ENCODE measurements at places on chromosomes 2 and 18. TPM values are rescaled to one million over a fixed set of nuclear protein-coding genes. Genes with fewer than 3 reads are reported as not detected.

DNA sequence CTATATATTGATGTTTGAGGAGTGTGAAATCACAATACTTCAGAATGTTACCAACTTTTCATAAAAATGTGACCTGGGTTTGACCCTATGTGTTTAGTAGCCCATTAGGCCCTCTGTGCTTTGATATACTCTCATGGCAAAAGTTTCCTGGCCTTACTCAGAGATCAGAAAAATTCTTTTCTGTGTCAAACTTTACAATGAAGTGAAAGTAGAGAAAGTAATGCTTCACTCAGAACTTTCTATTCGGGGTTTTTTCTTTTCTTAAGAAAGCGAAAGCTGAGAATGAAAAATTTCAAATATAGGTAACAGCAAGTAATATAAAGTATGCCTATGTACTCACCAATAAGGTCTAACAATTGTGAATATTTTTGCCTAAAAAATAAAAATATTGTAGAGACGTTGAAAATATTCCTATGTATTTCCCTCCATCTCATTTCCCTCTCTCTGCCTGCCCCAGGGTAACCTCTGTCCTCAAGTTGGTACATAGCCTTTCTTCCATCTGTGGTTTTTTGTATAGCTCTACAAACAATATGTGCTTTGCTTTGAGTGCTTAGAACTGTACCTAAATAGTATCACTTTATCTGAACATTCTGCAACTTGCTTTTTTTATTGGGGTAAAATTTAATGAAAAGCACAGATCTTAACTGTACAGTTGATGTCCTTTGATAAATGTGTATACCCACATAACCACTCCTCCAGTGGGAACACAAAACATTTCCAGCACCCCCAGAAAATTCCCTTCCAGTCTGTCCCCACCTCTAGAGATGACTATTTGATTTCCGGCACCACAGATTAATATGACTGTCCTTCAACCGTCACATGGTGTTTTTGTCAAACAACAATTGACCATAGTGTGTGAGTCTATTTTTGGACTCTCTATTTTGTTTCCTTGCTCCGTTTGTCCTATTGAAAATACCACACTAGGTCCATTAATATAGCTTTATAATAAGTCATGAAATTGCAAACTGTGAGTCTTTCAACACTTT is 10.3 kb upstream of the ACKR3 start:
- no peak for DNase-seq

DNA sequence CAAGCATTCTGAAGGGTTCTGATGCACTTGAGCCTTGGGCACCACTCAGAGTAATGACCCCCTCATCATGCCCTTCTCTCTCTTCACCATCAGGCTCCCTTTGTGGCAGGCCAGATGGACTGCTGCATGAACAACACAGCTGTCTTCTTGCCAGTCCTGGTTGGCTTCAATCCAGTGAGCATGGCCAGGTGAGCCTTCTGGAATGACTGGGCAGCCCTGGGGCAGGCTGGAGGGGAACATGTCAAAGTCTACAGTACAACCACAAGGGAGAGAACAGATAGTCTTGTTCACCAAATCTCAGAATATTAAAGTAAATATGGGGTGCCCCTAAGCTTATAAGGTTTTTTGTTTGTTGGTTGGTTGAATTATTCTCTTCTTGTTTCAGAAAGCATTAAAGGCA is 4.4 kb downstream of the GCKR start:
- DNase-seq = peak; percentile 27

The RPRD1A gene
- 56.8 TPM for total RNA-seq

GRCh38 chr2:121184248-121184862 is 100.6 kb downstream of the TFCP2L1 start:
- no peak for DNase-seq

The LIPG gene
- 15.0 TPM for total RNA-seq

- DNase-seq = peak; percentile 33
These were observed 22.4 kb downstream of the CRYGD start for GRCh38 chr2:208101716-208102631.

DNA sequence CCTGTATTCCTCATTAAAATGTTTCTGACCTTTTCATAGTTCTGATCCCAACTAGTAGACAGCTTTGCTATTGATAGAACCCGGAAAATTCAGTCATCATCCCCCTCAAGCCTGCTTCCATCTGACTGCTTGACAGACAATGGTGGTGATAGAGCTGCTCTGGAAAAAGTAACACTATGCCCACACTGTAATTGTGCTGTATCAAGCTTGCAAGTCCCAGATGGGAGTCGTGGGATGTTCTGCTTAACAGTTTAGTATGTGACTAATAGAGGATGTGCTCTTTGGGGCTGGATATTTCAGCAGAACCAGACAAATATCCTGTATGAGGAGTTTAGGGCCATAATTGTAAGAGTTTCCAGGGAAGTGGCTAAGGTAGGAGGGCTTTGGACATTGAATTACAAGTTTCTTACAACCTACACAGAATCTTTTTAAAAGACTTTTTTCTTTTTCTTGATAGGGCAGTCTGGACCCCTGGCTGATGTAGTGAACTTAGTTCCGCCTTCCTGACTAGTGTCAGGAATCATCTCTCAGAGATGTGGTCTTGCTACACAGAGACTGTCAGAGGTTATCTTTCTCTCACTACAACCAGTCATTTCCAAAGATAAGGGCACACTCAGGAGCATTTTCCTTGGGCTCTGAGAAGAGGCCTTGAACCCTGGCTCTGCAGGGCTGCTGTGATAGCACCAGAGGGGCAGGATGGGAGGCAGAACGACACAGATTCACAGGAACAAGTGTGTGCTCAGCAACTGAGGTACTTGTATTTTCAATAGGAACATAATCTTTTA is 158.0 kb upstream of the RBMS1 start:
- no peak for DNase-seq

The UGT1A5 gene
- total RNA-seq = not detected

The CD8B2 gene
- total RNA-seq = not detected

The SH3BP4 gene
- total RNA-seq = 49.1 TPM

The RNF125 gene
- 2.8 TPM for total RNA-seq

DNA sequence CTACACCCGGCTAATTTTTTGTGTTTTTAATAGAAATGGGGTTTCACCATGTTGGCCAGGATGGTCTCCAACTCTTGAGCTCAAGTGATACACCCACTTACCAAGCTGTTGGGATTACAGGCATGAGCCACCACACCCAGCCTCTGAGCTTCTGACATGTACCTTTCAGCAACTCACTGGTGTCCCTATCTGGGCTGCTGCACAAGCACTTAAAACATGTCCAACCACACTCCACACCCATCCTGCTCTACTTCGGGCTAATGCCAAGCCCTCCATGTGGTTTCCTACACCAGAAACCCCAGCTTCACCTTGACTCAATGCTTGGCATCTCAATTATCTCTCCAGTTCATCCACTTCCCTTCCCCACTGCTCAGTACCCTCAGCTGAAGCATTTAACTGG is 22.4 kb upstream of the ARMC9 start:
- no peak for DNase-seq

GRCh38 chr2:64325477-64325851 is 128.5 kb upstream of the LGALSL start:
- DNase-seq = no peak

The ITGAV gene
- 125 TPM for total RNA-seq

The UGT1A4 gene
- not detected for total RNA-seq

GRCh38 chr2:56185582-56186046 is 1.8 kb downstream of the CCDC85A start:
- DNase-seq = peak; percentile 9

GRCh38 chr18:60596928-60597327 is 224.4 kb upstream of the MC4R start:
- no peak for DNase-seq

DNA sequence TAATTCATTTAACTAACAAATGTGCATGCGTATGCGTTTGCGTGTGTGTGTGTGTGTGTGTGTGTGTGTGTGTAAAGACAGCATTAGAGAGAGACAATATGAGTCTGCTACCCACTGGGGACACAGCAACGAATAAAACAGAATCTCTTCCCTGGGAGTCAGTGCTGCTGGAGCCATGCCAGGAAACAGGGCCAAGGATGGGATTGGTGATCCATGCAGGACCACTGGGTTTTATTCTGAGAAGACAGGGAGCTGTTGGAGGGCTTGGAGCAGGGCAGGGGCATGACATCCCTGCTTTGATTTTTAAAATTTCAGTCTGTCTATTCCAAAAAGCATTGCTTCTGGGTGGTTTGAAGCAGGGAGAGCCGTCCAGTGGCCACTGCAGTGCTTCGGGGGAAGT is 62.9 kb downstream of the PDCL3 start:
- no peak for DNase-seq

GRCh38 chr18:56787390-56787789 is 136.2 kb downstream of the WDR7 start:
- DNase-seq = no peak

DNA sequence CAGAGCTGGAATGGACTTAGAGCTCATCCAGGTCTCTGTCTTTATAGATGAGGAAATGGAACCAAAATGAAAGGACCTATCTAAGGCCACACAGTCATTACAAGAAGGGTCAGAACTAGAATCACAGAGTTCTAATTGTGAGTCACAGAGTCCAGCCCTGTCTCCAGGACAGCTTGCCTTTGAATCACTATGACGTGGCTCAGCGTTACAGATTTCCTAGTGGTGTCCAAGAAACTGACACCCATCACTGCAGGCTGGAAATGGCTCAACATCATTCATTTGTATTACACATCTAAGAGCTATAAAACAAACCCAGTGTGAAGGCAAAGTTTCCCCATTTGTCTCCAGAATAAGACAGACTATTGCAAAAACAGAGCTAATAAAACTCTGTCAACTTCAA is 164.3 kb upstream of the SIX2 start:
- no peak for DNase-seq

- DNase-seq = no peak
These were observed 244.7 kb downstream of the CCDC178 start for GRCh38 chr18:33195795-33196194.

GRCh38 chr18:35110554-35111485 is 69.6 kb downstream of the MAPRE2 start:
- DNase-seq = no peak

The SP140 gene
- total RNA-seq = 0.41 TPM

The DCDC2C gene
- not detected for total RNA-seq

- no peak for DNase-seq
These were observed 12.0 kb downstream of the PSMD1 start for GRCh38 chr2:231068525-231069222.

The SERPINB4 gene
- not detected for total RNA-seq

GRCh38 chr2:2586068-2586776 is 255.1 kb upstream of the MYT1L start:
- no peak for DNase-seq

- DNase-seq = no peak
These were observed 154.2 kb downstream of the ATAD2B start for GRCh38 chr2:23772684-23773083.

DNA sequence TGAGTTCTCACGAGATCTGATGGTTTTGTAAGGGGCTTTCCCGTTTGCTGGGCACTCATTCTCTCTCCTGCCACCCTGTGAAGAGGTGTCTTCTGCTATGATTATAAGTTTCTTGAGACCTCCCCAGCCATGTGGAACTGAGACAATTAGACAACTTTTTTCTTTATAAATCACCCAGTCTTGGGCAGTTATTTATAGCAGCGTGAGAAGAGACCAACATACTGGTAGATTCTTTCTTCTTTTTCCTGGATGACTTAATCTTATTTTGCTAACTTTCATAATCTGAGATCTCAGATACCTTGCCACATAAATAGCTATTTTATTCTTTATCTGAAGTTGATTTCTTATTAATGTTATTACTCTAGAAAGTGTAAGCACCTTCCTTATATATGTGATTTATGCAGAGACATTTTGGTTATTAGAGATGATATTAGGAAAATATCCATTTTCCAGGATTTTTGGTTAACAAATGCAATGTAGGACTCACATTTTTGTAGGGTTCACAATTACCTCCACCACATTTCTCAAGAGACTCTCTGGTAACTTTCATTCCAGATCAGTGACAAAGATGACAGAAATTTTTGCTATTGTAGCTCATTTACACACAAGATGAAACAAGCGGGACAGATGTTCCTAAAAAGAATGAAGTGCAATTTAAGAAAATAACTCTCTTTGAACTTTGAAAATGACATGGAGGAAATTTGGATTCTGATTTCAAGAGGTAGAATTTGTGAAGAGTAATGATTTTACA is 97.9 kb upstream of the RND3 start:
- no peak for DNase-seq

DNA sequence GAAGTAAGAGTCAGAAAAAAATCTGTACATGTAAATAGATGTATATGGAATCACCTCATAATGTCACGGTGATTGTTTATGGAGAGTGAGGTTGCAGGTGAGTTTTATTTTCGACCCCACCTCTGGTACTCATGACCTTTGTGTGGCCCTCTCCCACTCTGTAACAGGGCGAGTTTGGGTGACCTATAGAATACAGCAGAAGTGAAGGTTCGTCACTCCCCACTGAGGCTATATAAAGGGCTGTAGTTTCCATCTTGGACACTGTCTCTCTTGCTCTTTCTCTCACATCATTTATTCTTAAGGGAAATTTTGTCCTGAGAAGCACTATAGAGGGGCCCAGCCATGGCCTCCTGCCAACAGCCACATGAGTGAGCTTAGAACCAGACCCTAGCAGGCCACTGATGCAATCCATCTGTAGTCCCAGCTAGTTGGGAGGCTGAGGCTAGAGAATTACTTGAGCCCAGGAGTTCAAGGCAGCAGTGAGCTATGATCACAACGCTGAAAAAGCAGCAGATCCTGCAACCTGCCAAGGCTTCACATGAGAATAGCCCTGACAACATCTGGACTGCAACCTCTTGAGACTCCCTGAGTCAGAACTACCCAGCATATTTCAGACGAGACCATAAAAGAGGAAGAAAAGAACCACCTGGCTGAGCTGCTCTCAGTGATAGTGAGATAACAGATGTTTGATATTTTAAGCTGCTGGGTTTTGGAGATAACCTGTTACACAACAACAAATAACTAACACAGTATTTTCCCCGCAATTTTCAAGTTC is 74.3 kb upstream of the SLC1A4 start:
- no peak for DNase-seq

GRCh38 chr2:160429248-160430000 is 64.2 kb downstream of the RBMS1 start:
- peak; percentile 33 for DNase-seq

- no peak for DNase-seq
These were observed 93.9 kb downstream of the KLF7 start for GRCh38 chr2:207071820-207072219.

The GPR75 gene
- total RNA-seq = not detected

GRCh38 chr18:64639536-64639935 is 490.6 kb upstream of the LINC00305 start:
- no peak for DNase-seq

The GLI2 gene
- total RNA-seq = not detected

DNA sequence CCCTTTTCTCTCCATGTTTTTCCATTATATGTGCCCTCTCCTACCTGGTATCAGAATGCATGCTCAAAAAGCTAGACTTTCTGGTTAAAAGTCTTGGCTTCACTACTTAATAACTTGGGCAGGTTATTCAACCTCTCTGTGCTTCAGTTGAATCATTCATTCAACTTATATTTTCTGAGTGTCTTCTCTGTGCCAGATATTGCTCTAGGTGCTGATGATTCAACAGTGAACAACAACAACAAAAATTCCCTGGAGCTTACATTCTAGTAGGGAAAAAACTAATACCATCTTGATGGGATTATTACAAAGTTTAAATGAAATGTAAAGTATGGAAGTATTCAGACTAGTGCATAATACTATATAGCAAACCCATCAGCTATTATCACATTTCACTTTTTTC is 55.2 kb downstream of the SOS1 start:
- no peak for DNase-seq

- peak; percentile 18 for DNase-seq
These were observed at the start of gene SH3BP4 for GRCh38 chr2:234951664-234952269. Gene SH3BP4 (plus strand): TSS chr2:234952017. CDS start chr2:235035003, 82,986 bp downstream.
